ENCODE measurements at places on chromosomes 16 and 17.

DNA sequence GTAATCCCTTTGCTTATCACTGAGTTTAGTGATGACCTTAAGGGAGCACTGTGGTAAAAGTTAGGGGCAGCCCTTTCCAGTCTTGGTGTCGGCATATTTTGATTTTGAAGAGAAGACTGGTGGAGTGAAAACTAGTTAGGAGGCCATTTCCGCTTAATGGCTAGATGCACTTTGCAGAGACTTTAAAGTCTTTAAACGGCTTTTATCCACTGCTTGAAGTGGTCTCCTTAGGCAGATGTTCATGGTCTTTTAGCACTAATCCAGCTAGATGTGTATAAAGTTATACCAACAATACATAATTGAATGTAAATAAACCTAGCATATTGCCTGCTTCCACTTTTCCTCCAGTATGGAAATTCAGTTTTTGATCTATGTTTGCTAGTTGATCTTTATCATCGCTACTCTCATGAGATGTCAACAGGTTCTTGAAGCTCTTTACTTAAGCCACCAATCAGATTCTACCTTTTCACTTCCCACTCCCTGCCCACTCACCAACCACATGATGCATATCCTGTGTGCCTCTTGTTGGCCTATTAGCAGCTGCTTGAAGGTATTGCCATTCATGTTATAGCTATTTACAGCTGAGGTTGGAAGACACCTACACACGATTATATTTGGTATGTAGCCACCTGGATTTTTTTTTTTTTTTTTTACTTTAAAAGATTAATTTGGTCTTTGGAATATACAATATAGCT, 132.0 kb downstream of the NLK start:
- DNase-seq: no peak

DNA sequence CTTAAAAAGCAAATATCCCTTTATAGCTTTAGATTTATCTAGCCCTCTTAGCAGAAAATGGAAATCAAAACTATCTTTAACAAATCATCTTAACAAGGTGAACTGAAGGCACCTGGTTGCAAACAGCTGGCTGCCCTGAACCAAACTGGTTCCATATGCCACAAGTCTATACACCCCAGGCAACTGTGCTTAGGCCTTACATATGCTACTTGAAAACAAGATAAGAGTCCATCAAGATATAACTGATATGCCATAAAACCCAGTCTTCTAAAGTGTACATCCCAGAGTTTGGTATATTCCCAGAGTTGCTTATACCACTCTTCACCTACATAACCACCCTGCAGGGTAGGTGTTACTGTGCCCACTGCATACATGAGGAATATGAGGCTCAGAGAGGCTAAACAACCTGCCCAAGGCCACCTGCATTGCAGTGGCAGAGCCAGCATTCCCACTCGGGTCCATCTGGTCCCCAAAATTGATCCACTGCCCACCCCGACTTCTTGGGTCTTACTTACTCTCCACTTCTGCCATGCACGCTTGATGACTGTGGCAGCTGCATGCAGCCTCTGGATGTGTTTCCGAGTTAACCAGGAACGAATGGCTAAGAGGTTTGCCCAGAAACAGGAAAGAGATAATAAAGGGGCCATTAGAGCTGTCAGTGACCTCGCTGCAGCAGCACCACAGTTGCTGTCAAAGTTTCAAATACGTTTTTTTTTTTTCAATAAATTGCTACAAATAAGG, 12.2 kb downstream of the ZNHIT3 start:
- DNase-seq: no peak

GRCh38 chr16:17397499-17397891, 73.3 kb downstream of the XYLT1 start:
- no peak for DNase-seq

GRCh38 chr17:43467981-43468581, 15.7 kb upstream of the DHX8 start:
- peak; percentile 76 for DNase-seq

- no peak for DNase-seq
Measured at GRCh38 chr17:36755586-36755985, 154.2 kb downstream of the MRM1 start.

- DNase-seq: no peak
Measured at GRCh38 chr17:77332034-77332971, 191.5 kb downstream of the SEC14L1 start.

- DNase-seq: no peak
Measured at GRCh38 chr17:82989881-82990280, 89.5 kb upstream of the METRNL start.

- DNase-seq: no peak
Measured at GRCh38 chr17:63173903-63174302, 207.9 kb downstream of the TANC2 start.

DNA sequence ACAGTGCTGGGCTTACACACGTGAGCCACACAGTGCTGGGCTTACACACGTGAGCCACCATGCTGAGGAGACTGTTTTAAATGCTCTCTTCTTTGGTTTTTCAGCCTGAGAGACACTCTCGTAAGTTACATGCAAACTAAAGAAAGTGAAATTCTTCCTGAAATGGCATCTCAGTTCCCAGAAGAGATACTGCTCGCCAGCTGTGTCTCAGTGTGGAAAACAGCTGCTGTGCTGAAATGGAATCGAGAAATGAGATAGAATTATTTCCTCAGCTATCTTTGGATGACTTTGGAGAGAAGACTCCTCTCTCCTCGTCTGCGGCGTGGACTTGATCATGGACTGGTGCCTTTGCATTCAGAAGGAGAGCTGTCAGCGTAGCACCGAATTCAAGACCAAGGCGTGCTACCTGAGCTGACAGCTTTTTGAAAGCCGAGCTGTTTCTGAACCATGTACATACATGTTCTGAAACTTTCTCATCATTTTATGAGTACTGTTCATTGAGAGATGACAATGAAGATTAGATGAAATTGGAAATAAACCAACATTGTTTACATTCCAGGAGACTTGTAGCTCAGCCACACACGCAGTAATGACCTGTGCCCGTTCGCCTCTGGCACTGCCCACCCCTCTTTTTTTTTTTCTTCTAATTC, 21.6 kb upstream of the ENDOV start:
- DNase-seq: no peak

GRCh38 chr16:4409081-4409932, 7.1 kb downstream of the CORO7 start:
- DNase-seq: no peak

GRCh38 chr17:81400996-81401722, 5.9 kb downstream of the BAHCC1 start:
- DNase-seq: no peak

- peak; percentile 84 for DNase-seq
Measured at GRCh38 chr16:77298418-77299360, 99.5 kb downstream of the SYCE1L start.

DNA sequence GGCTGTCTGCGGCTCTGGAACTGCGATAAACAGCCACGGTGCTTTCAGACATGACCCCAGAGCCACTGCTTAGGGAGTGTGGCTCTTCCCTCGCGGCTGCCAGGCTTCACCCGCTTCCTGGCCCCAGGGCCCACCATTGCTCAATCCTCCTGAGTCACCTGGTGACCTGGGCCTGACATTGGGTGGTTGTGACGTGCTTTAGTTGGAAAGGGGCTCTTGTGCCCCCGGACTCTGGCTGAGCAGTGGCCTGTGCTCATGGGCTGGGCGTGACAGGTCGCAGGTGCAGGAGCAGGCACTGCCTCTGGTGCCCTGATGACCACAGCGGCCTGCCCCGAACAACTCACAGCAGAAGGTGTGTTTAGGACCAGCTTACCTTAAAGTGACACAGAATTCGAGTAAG, 8.6 kb upstream of the NUDT16L1 start:
- DNase-seq: no peak

- DNase-seq: no peak
Measured at GRCh38 chr17:10879190-10879836, 41.4 kb upstream of the PIRT start.

- DNase-seq: no peak
Measured at GRCh38 chr16:28863929-28864793, 518 bp downstream of the SH2B1 start.

DNA sequence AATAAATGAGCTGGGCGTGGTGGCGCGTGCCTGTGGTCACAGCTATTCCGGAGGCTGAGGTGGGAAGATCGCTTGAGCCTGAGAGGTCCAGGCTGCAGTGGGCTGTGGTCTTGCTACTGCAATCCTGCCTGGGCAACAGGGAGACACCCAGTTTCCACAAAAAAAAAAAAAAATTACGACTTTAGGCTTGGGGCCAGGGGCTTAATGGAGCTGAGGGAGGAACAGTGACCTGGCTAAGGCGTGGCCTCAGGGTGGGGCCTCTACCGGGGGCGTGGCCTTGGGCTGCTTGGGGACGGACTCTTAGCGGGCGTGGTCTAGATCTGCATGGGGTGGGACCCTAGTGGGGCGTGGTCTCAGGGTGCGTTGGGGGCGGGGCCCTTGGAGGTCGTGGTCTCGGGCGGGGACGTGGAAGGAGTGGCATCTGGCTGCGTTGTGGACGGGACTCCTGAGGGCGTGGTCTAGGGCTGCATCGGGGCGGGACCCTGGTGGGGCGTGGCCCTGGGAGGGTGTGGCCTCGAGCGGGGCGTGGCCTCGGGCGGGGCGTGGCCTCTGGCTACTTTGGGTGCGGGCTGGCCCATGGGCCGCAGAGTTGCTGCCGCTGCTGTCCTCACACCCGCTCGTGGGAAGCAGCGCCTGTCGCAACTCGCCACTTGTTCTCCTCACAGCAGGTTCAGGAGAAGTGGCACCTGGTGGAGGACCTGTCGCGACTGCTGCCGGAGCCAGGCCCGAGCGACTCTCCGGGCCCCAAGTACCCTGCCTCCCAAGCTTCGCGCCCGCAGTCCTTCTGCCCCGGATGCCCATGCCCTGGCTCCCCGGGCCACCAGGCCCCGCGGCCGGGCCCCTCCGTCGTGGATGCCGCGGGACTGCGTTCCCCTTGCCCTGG, 5.8 kb upstream of the C17orf99 start:
- DNase-seq: peak; percentile 20

DNA sequence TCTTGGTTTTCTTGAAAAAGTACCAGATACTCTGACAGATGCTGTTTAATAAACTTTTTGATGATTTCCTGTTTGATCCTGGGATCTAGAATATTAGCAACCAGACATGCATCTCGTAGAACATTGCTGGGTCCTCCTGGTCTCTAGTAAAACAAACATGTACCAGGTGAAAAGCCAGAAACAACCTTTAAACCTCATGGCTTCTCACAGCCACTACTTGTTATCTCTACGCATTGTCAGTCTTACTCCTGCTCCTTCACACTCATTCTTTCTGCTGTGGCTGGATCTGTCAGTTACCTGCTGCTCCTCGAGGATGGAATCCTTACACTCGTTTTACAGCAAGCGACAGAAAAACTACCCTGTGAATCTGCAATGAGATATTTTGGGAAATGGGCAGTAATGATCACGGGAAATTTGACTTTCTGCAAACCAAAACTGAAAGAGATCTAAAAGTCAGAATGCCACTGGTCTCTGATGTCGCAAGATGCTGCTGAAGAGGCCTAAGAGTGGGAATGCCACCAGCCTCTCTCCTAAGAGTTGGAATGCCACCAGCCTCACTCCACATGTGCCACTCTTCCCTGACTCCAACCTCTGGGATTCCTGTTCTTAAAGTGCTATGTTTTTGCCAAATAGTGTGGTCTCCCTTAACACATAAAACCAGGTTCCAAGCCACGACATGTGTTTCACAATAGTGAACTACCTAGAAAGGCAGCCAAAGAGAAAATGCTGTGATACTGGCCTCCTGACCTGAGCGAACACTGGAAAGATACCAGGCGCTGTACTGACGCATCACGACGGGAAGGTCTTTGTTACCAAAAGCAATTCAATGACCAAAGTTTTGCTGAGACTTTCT, 86.3 kb downstream of the VPS53 start:
- DNase-seq: no peak

DNA sequence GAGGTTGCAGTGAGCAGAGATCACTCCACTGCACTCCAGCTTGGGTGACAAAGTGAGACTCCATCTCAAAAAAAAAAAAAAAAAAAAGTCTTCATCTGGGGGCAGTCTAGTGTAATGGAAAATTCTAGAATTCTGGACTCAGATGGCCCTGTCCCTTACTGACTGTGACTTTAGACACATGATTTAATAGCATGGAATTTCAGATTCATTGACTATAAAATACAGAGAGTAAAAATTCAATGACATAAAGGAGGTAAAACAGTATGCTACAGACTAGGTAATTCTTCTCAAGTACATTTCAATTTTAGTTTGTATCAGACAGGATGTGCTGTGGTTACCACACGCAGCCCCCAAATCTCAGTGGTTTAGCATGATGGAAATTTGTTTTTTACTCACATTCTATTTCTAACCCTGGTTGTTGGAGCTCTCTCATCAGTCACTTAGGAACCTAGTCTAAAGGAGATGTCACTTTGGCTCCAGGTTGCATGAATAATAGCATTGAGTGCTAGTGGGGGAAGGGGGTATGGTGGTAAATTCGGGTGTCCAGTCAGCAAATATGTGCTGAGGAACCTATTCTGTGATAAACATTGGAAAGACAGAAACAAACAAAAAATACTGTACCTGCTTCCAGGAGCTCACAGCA, 444.0 kb downstream of the XYLT1 start:
- no peak for DNase-seq

DNA sequence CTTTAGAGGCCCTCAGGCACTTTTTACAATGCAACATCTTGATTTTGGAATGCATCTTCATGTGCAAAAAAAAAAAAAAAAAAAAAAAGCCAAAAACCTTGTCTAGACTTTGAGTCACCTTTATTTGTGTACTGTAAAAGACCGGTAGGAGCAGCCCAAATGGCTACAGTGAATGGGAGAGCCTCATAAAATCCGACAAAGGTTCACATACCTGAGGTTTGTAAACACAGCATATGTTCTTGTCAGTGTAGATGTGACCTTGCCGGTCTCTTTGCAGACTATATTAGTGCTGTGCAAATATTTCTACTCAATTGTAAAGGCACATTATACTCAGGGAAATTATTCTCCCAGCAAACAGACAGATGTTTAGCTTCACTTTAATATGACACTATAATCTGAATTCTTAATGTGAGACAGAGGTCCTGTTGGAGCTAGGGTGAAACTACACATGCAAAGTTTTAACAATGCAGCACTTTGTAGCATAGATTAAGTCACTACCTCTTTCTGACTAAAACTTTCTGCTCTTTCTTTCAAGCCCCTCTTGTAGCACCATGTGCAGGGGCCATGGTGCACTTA, 211.3 kb downstream of the CA10 start:
- no peak for DNase-seq

GRCh38 chr16:59192551-59193199, 458.6 kb upstream of the GOT2 start:
- DNase-seq: no peak
